RPMI7951 (cell line): ENCODE measurements at places on chromosomes 1 and 21. TPM values are rescaled to one million over a fixed set of nuclear protein-coding genes. Genes with fewer than 3 reads are reported as not detected.

GRCh38 chr1:53539226-53539625 is 80.0 kb downstream of the DMRTB1 start:
- no peak for DNase-seq

DNA sequence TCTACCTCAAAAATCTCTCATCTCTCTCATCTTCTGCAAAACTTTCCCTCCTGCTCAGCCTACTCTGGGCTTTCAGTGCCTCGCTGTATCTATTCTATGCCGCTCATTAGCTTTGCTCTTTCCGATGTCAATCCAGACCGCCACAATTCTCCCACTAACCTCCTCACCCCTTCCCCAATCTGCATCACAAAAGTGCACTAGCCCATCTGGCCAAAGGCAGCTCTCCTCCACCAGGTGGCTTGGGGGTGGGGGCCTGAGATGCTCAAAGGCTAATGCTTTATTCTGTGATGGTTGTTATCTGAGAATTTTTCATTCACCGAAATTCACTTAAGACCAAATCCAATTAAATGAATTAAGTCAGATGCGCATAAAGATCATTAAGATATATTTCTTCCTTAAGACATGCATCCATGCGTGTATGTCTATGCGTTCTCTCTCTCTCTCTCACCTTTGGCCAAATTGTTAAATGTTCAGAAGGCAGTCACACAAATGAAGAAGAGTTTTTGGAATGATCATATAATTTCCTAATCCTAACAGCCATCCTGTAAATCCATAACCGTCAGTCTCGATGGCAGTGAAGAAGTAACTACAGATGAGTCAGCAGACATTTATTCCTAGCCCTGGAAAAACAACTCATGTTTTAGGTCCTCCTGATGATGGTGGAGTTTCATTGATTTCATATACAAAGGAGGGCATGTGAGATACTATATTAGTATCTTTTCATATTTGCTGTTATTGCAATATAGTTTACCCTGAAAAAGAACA is 111.3 kb downstream of the C1orf21 start:
- no peak for DNase-seq

DNA sequence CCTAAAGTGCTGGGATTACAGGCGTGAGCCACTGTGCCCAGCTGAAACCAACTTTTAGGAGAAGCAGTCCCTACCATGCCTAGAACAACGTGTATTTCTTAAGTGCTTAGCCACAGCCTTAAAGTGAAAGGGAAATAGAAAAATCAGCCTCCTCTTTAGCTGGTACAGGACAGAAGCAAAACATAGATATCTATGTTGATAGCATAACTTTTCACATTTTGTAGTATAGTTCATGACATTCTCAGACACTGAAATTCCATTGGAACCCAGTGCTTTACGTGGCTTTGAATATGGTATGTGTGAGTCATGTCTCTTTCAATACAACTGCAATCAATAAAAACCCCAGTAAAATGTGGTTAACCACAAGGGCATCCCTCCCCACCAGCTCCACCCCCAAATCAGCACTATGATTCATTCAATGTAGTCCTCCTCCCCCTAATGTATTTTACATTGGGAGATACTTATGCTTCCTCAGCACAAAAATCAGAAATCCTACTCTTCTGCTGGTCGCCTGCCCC is 32.1 kb downstream of the TGFB2 start:
- DNase-seq: peak; percentile 97

DNA sequence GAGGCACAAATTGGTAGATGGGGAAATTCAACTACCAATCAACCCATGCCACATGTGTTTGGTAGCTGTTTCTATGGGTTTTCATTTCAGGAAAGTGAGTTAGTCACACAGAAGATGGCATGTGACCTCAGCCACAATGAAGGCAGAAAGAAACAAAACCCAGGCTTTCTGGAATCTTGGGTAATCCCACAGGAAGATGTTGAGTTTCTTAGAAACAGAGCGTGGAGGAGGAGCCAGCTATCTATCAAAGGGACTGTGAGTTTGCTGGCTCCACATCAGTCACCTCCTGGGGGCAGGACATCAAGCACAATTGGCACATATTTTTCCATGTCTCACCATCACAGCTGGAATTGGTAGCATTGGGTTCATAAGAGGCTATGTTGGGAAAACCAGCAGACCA is 188.9 kb upstream of the PLXNA2 start:
- peak; percentile 81 for DNase-seq

DNA sequence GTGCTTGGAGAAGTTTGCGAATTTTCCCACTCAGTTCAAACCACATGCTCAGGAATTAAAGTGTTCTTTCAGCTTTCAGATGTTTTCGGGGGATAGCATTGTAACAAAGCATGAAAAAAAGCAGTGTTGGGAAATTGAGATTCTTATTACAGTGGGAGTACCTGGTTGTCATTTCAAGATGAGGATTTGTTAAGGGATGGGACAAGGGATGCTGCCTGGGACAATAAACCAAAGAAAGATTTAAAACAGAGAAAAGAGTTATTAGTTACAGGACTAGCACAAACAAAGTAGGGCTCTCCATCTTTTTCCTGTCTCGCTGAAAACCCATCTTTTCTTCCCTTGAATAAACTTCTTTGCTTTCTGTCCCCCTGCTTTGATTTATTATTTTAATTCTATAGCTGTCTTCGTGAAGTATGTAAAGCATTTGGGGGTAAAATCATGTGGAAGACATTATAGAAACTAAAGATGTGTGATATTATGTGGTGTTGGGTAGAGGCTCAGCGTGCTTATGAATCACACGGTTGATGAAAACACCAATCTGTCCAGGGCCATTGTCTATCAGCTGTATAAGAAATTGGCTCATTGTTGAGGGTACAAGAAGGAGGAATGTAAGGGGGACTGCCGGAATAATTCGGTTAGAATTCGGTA is 277.6 kb downstream of the KIF26B start:
- no peak for DNase-seq

DNA sequence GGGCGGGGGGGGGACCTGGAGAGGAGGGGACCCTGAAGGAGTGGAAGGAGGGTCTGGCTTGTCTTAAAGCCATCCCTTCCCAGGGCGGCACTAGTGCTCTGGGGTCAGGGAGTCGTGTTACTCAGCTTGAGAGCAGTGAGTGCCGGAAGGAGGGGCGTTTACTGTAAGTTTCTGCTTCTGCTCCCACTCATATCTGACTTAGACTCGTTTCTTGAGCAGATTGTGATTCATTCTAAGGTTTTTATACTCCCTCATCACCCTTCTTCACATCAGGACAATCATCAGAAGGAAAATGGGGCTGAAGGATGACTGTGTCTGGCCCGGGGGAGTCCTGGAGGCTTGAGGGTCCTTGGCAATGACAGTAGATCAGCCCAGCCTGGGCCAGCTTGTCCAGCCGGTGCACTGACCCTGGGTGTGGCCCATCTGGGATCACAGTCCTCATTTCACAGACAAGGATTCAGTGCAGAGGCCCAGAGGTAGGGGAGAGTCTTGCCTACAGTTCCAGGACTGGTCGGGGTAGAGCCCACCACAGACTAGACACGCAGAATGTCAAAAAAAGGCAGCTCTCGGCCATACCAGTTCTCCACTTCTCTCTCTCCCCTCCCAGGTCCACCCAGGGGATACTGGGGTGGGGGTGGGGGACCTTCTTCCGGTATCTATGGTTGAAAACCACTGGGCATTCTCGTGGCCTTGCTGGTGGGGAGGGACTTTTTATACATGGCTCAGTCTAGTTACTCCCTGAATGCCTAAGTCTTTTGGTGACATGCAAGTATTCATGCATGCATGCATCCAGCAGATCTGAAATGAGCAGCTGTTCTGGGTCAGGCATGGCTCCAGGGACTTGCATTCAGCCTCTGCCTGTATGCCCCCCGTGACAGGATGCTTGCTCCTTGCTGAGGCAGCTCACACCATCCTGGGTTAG is 5.1 kb downstream of the TNFRSF8 start:
- DNase-seq: no peak

DNA sequence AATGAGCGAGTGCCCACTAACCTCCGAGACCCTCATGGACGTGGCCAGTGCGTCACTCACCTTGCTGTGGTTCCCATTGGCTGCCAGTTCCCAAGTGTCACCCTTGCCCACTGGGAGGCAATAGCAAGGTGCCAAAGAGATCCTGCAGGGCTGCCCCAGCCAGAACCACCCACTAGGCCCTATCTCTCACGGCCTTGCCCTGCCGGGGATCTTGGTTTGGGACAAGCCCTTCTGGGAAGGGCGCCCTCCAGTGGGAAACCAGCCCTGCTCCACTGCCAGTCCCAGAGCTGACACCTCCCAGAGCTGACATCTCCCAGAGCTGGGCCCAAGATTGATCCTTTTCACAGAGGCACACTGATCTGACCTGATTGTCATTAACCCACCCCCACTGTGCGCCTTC is 2.1 kb upstream of the SELENON start:
- DNase-seq: peak; percentile 19

GRCh38 chr1:31531177-31531999 is 44.9 kb upstream of the TINAGL1 start:
- DNase-seq: peak; percentile 64

GRCh38 chr1:188557053-188557452 is 1728.3 kb downstream of the PLA2G4A start:
- no peak for DNase-seq

DNA sequence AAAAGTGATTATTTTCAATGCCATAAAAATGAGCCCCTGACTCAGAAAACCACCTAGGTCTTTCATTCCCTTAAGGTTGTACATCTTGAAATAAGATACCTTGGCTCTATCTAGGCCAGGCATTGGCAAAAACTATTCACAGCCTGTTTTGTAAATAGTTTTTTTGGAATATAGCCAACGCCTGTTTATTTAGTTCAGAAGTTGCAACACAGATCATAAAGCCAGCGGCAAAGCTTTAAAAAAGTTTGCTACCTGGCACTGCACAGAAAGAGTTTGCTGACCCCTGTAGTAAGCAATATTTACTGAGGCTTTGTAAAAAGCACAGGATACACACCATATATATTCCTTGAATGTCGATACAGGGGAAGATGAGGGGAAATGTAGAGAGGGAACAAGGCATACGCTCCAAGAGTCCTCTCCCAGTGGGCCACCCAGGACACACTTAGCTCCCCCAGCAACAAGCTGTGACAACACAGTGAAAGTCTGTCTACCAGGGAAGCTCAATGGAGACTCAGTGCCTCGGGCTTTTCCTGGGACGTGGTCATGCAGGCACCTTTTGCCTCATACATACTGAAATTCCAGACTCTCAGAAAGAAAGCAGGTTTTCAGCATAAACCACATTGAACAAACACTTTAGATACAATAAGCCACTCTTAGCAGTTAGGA is 20.5 kb downstream of the TARBP1 start:
- no peak for DNase-seq

- DNase-seq: no peak
Measured at GRCh38 chr1:28534671-28535070, 18.2 kb upstream of the TRNAU1AP start.

DNA sequence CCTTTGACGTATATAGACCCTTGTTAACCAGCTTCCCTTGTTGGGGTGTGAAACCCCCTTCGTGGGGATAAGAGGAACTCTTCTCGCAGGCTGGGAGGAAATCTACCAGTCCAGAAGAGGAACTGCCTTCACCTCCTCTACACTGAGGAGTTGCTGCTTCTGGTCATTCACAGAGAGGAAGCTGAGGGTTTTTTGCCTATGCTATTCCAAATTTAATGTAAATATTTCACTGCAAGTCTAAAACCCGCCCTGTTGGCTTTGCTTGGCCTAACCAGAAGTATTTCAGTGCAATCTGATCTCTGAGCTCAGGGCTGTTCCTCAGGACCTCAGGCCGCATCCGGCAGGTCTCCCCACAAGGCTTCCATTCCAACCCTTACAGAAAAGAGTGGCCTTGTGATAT is 150.1 kb downstream of the HIVEP3 start:
- DNase-seq: no peak

- no peak for DNase-seq
Measured at GRCh38 chr1:183218971-183219615, 33.0 kb downstream of the LAMC2 start.

- peak; percentile 51 for DNase-seq
Measured at GRCh38 chr21:39004634-39005501, 178.4 kb downstream of the PSMG1 start.

GRCh38 chr21:37530901-37531351 is 164.4 kb downstream of the DYRK1A start:
- DNase-seq: no peak

DNA sequence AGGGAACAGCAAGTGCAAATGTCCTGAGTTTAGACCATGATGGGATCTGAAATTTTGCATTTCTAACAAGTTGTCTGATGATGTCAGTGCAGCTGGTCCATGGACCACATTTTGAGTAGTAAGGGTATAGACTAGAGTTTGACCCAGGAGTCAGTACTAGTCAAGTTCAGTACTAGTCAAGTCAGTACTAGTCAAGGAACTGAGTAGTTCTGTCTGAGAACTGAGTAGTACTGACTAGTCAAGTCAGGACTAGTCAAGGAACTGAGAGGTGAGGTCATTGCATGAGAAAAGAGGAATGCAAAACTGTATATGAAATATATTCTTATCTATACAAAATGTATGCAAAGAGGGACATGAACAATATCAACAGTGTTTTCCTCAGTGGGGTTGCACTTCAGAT is 34.1 kb downstream of the TSEN15 start:
- no peak for DNase-seq

- no peak for DNase-seq
Measured at GRCh38 chr1:39940980-39941871, 13.7 kb upstream of the MFSD2A start.

GRCh38 chr1:230125640-230126528 is 58.8 kb downstream of the GALNT2 start:
- DNase-seq: peak; percentile 19

- no peak for DNase-seq
Measured at GRCh38 chr21:23729331-23729730, 1878.0 kb downstream of the MRPL39 start.

DNA sequence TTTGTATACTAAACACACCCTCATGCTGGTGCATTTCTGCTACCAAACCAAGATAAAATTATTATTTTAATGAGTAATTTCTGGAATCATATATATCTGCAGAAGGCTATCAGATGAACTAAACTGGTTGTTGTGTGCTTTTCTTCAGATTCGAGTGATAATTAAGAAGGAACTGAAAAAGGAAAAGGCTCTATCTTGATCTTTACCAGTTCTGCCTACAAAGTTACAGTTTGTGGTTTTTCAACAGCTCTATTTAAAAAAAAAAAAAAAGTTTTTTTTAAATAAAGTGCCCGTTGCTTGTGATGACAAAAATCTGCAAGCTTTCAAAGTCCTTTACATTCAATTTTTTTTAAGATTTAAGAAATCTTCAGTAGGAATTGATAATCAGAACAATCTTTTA is 13.6 kb downstream of the DENND1B start:
- no peak for DNase-seq

- DNase-seq: no peak
Measured at GRCh38 chr21:14617871-14618270, 71.8 kb upstream of the SAMSN1 start.

GRCh38 chr1:29531596-29531995 is 295.3 kb downstream of the PTPRU start:
- DNase-seq: no peak

NTMT2 gene
- not detected in 2 replicates for total RNA-seq

CDK18 gene
- under 0.01 and 0.36 TPM in 2 replicates for total RNA-seq

FAM177B gene
- total RNA-seq: not detected in 2 replicates

SYNC gene
- 20.5 and 21.5 TPM in 2 replicates for total RNA-seq

NES gene
- total RNA-seq: 24.2 and 39.1 TPM in 2 replicates

AK2 gene
- total RNA-seq: 263 and 350 TPM in 2 replicates

CFH gene
- 2.3 and 2.9 TPM in 2 replicates for total RNA-seq

ADAMTSL4 gene
- 0.60 and 1.1 TPM in 2 replicates for total RNA-seq

PIK3C2B gene
- total RNA-seq: 0.49 and 1.1 TPM in 2 replicates

SLC1A7 gene
- total RNA-seq: not detected in 2 replicates

CFHR1 gene
- total RNA-seq: not detected in 2 replicates

PGBD5 gene
- under 0.01 and 0.10 TPM in 2 replicates for total RNA-seq

FMN2 gene
- 19.8 and 25.8 TPM in 2 replicates for total RNA-seq

ATP5PB gene
- 707 and 736 TPM in 2 replicates for total RNA-seq

GUCA2B gene
- total RNA-seq: not detected in 2 replicates

SETDB1 gene
- total RNA-seq: 21.0 and 26.9 TPM in 2 replicates

S100A7 gene
- total RNA-seq: not detected in 2 replicates

SPRR5 gene
- not detected in 2 replicates for total RNA-seq

IFNLR1 gene
- 11.7 and 12.8 TPM in 2 replicates for total RNA-seq

S100A3 gene
- total RNA-seq: 7.7 and 15.3 TPM in 2 replicates
